Kidney (tissue), 22 donors: ENCODE measurements at places on chromosomes 16 and 17.
A peak's percentile ranks its signal among the peaks of the same experiment; 100 is the strongest.

DNA sequence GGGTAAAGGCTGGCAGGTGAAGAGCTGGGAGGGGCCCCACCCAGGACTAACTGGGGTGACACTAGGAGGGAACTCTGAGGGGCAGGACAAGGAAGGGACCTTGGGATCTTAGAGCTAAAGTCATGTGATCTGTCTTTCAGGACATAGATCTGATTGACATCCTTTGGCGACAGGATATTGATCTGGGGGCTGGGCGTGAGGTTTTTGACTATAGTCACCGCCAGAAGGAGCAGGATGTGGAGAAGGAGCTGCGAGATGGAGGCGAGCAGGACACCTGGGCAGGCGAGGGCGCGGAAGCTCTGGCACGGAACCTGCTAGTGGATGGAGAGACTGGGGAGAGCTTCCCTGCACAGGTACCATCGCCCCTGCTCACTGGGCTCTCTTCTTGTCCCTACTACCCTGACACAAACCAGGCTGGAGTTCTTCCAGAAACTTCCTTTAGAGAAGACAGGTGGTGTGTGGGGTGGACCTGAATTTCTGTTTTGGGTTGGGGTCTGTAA, 8.1 kb downstream of the NFE2L1 start:
- no peak for DNase-seq

DNA sequence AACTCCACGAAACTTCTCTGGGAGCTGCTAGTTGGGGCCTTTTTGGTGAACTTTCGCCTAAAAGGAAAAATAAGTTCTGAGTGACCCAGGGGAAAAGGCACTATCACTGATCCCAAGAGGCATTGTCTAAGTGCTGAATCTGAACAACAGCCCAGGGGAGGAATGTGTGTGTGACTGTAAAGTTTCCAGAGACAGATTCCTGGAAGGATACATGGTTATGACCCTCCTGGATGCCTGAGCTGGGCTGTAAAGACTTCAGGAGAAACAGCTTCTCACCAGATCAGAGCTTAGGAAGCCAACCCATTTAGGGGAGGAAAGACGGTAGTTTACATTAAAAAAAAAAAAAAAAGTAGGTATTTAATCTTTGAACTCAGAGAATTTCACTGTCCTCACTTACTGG, 20.2 kb downstream of the HIGD1B start:
- DNase-seq: no peak

GRCh38 chr16:81711657-81712319, 67.3 kb upstream of the PLCG2 start:
- no peak for DNase-seq

DNA sequence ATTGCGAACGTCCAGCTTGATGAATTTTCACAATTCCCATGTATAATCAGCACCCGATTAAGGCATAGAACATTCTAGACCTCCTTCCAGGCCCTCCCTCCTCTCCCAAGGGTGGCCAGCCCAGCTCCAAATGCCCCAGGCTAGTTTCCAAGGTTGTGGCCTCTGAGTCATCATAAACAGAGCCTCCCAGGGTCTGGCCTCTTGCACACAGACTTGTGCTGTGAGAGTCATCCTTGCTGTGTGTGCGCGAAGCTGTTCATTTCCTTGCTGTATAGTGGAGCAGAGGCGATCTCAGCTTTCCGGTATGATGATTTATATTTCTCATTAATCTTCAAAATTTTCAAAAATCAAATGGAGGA, 20.5 kb upstream of the JPH3 start:
- DNase-seq: peak; percentile 62

- DNase-seq: no peak
Observed at GRCh38 chr16:12323007-12323758, 346.6 kb downstream of the SNX29 start.

DNA sequence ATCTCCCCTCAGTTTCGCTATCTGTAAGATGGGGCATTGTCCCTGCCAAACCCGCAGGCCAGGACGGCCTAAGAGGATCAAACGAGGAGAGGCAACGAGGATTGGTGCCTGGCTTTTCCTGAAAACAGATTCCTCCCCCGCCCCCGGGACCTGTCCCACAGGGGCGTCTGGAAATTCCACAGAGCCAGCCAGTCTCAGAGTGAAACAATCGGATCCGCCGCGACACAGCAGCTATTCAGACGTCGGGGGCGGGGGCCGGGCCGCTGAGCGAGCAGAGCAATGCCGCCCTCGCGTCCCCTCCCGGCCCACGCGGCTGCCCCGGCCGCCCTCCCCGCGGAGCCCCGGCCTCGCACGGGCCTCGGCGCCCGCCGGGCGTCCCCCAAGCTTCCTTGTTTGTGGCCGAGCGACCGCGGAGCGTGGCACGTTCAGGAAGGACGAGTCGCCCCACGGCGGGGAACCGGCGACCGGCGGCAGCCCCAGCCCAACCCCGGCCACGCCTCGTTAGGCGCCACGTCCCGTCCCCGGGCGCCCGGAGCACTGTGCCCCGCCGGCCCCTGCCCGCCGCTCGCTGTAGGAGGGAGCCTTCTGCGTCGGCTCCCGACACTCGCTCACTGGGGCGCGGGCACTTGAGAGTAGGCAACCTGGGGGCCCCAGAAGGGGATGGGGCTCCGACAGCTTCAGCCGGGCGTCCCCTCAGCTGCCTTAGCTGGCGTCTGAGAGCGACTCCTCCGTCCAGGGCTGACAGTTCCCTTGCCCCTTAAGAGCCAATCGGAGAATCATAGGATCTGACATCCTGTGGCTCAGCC, 29.6 kb upstream of the PHOSPHO1 start:
- DNase-seq: peak; percentile 74

DNA sequence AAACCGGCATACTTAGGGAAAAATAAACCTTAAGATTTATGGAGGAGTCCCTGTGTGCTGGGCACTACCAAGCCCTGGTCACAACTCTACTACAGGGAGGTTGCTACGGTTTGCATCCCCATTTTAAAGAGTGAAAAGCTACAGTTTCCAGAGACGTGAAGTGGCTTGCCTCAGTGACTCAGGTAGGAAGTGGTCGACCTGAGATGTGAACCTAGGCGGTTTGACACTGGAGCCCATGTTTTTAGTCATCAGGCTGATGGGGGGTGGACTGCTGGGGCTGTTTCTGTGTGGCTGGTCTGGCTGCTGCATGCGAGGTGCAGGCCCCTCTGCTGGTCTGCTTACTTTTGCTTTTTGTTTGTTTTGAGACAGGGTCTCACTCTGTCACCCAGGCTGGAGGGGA, 6.6 kb downstream of the COX6A2 start:
- no peak for DNase-seq

DNA sequence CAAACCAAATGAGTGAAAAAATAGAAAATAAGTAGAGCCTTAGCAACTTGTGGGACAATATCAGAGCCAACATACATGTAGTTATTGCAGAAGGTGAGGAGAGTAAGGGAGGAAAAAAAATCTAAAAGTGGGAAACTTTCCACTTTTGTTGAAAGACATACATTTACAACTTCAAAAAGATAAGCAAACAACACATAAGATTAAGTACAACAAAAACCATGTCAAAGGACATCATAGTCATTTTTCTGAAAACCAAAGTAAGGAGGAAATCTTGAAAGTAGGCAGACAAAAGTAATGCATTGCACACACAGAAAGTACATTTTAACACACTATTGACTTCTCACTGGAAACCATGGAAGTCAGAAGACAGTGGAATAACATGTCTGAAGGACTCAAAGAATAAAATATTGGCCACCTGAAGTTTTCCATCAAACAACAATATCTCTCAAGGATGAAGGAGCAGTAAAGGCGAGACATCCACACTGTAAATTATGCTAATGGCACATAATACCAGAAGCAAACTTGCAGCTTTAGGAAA, 291.9 kb downstream of the BCAS3 start:
- no peak for DNase-seq

- no peak for DNase-seq
Observed at GRCh38 chr16:1960665-1961630, 1.6 kb downstream of the NDUFB10 start.

GRCh38 chr16:25419681-25420080, 162.0 kb upstream of the ZKSCAN2 start:
- DNase-seq: no peak

DNA sequence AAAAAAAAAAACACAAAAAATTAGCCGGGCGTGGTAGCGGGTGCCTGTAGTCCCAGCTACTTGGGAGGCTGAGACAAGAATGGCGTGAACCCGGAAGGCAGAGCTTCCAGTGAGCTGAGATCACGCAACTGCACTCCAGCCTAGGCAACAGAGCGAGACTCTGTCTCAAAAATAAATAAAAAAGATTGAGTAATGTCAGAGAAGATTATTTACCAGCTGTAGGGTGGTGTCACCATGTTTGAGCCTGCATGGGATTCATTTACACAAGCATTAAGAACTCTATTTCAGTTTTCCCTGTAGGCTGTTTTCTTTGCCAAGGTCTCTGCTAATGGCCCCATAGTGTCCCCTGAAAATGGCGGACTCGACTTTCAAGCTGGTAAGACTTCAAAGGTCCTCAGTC, 575.0 kb downstream of the CDH13 start:
- DNase-seq: no peak

DNA sequence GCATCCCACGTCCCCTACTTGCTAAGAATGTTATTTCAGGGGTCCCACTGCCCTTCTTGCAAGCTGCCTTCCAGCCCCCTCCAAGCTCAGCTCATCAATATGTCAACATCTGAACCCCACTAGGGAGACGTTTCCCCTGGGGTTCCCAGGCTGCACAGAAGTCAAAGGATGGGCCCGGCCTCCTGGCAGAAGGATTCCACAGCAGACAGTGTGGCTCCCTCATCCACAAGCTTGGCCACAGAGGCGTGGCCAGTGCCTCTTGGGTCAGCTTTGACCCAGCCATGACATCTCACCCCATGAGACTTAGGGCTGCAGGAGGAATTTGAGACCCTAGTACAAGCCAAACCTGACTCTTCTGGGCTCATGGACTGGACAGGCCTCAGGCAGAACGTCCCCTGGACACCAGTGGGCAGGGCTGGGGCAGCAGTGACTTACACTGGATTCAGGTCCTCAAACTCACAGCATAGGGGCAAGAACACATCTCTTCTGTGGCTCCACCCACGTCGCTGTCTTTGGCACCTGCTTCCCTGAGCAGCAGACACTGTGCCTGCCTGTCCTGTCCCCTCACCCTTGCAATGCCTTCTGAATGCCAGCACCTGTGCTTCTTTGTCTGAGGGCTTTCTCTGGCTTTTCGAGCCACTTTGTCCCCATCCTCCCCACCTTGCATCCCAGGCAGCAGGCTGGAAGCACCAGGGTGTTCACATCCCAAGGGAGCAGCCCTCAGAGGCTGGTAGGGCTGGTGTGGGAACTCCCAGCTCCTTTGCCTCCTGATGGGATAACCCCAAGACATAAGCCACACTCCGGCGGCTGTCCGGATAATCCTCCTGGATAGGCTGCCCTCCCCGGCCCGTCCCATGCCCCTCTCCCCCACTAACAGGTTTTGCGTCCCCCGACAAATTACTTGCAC, 56.0 kb upstream of the ENPP7 start:
- peak; percentile 54 for DNase-seq

GRCh38 chr17:15456972-15457722, 10.3 kb downstream of the CDRT4 start:
- peak; percentile 55 for DNase-seq

- DNase-seq: peak; percentile 21
Observed at GRCh38 chr17:58156839-58157803, 8.9 kb downstream of the OR4D1 start.

DNA sequence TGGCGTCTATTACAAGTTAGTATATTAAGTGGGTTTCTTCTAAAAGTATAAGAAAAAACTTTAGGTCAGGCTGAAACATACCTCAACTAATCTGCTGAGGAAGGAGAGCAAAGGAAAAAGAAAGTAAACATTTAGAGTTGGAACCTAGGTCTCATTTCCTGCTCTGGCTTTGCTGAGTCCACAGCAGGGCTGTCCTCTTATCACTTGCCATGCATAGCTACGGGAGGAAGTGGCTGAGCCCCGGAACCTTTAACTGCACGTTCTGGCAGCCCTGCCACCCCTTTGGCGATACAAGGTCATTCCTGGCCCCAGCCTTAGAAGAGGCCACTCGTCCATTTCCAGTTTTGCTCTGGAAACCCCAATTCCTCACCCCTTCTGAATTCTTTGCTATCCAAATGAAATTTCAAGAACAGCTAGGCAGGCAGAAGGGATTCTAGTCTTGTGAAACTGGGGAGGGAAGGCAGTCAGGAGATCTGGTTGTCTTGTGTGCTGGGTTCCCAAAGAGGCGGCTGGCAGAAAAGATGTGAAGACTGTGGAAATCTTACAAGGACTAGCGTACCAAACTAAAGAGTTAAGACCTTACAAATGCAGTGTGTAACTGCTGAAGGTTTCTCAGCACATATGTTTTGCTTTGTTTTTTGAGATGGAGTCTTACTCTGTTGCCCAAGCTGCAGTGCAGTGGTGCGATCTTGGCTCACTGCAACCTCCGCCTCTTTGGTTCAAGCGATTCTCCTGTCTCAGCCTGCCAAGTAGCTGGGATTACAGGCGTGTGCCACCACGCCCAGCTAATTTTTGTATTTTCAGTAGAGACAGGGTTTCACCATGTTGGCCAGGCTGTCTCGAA, 19.1 kb downstream of the WIPI1 start:
- no peak for DNase-seq

DNA sequence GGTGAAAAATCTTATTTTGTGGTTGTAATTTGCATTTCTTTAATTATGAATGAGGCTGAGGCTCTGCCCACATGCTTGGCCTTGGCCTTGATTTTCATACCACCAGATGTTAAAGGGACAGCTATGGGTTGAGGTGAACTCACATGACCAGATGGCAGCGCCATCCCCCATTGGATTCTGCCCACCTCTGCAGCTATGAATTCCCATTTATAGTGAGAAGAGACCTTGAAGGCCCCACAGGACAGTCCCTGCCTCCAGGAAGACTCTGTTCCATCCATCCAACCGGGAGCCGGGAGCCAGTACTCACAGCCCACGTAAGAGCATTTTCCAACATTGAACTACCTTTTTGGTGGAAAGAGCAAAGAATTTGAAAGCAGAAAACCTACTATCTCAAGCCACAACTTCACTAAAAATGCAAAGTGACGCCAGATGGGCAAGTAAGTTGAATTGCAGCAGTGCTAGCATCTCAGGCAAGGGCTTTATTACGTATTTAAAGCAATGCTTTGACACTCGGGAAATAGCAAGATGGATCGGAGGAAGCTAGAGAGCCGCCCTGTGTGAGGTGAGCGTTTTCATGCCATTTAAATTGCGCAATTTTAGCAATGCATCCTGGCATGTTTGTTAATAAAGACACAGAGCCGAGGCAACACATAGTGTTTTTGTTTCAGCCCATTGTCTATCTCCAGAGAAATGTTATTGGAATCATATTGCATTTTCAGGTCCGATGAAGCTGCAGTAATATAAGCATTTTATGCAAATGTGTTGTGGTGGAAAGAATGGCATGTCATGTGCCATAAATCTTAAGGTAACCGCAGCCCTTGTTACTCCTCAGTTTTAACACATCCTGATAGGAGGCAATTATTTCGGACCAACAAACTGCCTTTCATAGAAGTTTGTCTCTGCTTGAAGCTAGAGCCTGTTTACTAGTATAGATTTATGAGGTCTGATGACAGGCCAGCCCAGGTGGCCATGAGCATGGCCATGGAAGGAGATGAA, 273.4 kb upstream of the TNRC6C start:
- DNase-seq: no peak
